ENCODE measurements at places on chromosomes 3 and 15.

DNA sequence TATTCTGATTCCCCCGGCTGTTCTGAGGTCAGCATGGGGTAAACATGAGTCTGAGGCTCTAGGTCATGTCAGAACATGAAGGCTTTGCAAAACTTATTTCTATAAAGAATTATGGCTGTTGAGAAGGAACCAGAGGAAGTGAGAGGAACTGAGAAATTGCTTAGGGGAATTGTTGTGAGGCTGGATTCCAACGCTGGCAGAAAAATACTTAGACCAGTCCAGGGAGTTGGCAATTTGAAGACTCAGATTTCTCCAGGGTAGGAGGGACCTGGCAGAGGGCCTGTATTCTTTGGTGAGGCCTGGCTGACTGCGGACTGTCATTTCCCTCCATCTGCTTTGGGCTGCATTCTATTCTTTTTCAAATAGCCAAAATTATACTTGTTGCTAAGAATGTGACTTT is 155.5 kb downstream of the PLD1 start:
- DNase-seq = no peak

DNA sequence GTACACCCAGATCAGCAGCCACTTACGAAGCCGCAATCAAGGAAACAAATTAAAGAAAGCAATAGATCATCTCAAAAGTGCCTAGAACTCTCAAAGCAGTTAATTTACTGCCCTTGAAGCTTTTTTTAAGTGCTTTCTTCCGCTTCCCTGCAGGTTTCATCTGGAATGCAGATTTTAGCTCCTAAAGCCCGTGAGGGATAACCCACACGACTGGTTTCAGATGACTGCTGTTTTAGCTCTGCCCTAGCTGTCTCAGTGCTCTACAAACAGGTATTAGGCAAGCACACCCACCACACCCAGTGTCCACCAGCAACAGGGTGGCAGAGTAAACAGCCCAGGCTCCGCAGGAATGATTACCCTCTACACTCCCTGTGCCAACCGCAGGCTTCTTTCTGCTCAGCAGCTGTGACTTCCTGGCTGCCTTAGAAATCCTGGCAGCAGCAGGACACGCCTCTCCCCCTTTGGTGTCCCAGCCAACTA is 126.0 kb downstream of the FMN1 start:
- DNase-seq = no peak

- no peak for DNase-seq
Measured at GRCh38 chr3:170079536-170080165, 41.9 kb downstream of the GPR160 start.

DNA sequence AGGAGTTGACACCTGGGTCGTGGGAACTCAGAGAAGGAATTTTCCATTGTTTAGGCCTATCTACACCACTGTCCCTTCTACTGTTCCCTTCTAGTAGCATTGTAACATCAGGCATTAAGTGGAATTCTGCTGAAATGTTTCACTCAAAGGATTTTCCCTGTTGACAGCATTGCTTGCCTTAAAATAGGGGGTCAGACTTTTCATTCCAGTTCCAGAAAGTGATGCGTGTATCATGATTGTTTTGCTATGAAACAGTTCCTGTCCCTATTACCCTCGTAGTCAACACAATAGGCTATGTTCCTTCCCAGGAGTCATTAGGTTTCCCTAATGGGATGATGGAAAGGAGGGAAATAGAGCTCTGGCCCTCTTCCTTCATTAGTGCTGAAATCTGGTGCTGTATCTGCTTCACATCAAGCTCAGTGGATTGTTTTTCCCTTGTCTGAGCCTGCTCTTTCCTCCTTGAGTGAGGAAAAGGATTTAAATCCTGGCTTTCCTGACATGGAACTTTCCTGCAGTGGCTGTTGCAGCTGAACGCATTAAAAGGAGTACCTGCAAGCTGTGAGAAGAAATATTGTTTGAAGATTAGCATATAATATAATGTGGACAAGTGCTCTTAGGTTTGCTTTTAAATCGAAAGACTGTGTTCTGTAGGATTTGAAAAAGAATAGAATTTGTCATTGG is 195.9 kb downstream of the KLHL25 start:
- DNase-seq = no peak

DNA sequence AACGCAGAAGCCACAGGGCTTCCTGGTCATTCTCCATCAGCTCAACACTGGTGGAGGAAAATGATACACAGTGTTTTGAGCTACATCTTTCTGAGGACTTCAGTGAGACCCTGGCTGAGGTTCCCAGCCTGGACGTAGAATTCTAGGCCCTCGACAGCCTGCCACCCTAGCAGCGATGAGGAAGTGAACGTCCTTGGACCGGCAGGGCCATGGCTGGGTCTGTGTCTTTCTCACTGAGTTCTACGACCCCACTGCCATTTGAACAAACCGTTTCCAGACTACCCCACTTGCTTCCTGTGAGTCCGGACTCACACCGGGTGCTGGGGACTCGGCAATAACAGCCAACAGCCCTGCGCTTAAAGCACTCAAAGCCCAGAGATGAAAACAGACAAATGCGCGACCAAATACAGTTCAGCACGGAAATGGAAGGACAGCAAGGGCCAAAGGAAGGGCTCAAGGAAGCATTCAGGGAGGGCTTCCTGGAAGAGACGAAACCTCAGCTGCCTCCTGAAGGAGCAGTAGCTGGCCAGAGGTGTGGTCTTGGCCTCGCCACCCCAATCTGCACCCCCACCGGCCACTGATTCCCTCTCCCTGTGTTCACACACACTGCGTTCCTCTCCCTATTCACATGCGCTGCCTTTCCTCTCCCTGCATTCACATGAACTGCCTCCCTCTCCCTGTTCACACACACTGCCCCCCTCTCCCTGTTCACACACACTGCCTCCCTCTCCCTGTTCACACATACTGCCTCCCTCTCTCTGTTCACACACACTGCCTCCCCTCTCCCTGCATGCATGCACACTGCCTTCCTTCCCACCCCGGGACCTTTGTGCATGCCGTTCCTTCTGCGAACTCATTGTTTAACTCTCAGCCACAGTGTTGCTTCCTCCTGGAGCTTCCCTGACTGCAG is 136.3 kb upstream of the PRR20G start:
- no peak for DNase-seq

DNA sequence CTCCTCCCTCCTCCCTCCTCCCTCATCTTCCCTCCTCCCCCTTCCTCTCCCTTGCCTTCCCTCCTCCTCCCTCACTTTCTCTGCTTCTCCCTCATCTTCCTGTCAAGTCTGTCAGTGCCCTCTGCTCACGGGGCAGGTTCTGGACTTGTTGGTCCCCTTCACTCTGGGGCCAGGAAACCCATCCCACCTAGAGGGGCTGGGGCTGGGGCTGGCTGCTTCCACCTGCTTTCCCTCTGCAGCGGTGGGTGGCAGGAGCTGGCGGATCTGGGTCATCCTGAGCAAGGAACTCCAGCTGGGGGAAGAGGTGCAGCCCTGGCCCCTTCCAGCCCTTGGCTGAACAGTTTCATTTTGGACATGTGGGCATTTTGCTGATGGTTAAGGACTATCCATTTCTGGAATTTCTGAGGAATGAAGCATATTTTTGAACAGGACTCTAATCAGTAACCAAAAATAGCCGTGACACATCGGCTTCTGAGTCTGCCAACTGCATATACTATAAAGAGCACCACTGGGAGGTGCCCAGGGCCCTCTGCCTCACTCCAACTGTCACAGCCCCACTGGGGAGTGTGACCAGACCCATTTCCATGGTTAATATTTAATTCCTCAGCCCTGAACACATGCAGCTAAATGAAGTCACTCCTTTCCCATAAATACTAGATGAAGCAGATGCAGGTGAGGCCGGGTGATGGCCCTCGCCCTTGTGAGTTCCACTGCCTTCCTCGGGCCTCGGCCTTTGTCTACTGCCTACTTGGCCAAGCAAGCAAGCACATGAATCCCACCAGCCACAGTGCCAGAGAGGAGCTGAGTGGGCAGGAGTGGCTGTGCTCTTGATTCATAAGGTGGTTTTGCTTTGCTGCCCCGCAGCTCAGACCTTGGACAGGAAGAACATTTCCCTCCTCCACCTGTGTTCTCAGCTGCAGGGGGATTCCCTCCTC is 39.8 kb downstream of the CHDH start:
- no peak for DNase-seq

GRCh38 chr3:114400371-114400770 is 106.5 kb downstream of the TIGIT start:
- no peak for DNase-seq

- no peak for DNase-seq
Measured at GRCh38 chr3:11915621-11916424, 69.1 kb upstream of the TAMM41 start.

DNA sequence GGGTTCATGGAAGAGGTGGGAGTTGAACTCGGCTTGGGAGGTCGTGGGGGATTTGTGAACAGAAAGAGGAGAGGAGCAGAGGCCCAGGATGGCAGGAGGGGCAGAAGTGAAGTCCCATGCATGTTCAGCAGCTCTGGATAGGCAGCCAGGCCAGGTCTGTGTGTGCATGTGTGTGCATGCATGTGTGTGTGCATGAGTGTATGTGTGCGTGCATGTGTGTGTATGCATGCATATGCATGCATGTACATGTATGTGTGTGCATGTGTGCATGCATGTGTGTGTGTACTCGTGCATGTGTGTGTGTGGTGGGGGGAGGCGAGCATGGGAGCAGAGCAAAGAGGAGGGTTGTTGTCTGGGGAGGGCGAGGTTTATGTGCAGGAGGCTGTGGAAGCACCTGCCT is 178.4 kb downstream of the RPLP1 start:
- DNase-seq = no peak

- DNase-seq = no peak
Measured at GRCh38 chr3:15602146-15602536, 596 bp downstream of the BTD start.

- DNase-seq = no peak
Measured at GRCh38 chr3:41640076-41640475, 321.8 kb downstream of the ULK4 start.

GRCh38 chr3:56771376-56771775 is 30.4 kb downstream of the ARHGEF3 start:
- no peak for DNase-seq

GRCh38 chr3:102390171-102390864 is 44.5 kb upstream of the ZPLD1 start:
- no peak for DNase-seq

DNA sequence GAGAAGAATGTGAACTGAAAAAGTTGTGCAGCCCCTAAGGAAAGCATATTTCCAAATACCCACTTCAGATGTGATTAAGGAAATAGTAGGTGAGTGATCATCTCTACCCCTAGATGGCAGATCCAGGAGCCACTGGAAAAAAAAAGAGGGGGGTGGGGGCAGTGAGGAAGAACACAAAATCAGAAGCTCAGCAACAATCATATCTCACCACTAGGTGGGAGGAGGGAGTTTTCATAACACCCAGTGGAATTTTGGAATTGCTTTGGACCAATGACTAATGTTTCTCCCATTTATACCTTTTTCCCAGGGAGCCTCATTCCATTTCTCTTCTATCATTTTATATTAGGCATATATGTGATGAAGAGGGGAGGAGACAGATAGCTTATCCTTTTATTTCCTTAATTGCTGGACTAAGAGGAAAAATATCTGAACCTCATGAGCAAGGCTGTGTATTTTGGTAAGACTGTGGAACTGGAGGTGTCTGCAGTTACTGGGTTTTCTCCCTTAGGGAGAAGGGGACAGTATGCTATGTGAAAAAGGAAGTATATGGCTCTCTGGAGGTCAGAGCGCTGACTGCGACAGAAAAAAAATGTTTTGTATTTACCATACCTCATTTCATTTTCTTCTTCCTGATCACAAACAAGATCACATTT is 363.4 kb downstream of the GAP43 start:
- DNase-seq = no peak

GRCh38 chr15:68112706-68113105 is 58.6 kb downstream of the PIAS1 start:
- DNase-seq = no peak

GRCh38 chr3:39178553-39178952 is 13.8 kb downstream of the XIRP1 start:
- DNase-seq = no peak

GRCh38 chr3:146325170-146325569 is 74.3 kb upstream of the PLSCR4 start:
- no peak for DNase-seq

DNA sequence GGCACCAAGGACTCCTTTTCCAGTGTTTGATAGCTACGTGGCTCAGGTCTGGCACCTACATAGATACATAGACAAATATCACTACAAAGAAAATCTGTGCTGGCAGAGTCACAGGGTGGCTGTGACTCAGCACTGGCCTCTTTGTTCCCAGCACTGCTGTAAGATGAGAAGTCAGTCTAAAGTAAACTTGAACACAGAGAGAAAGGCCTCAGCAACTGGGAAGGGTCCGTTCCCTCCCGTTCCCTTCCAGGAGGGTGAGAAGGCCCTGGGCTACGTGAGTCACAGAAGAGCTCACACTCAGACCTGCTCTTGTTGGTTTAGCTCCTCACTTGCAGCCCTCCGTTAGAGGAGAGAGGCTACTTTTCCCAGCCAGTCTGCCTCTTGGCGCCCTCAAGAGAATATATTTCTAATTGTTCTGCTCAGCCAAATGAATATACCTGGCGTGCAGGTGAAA is 23.1 kb downstream of the ANXA2 start:
- DNase-seq = peak; percentile 57

- no peak for DNase-seq
Measured at GRCh38 chr3:185082149-185082548, 70.7 kb downstream of the C3orf70 start.

All from NCI-H1930 (cell line).